ENCODE measurements at places on chromosomes 4 and X.
A peak's percentile ranks its signal among the peaks of the same experiment; 100 is the strongest.

- DNase-seq: no peak
Measured at GRCh38 chr4:28073860-28074555, 1213.4 kb downstream of the STIM2 start.

- DNase-seq: no peak
Measured at GRCh38 chrX:134660627-134661026, 2.4 kb upstream of the PLAC1 start.

- no peak for DNase-seq
Measured at GRCh38 chr4:69831270-69831627, 28.7 kb downstream of the SULT1E1 start.

- DNase-seq: no peak
Measured at GRCh38 chrX:107290019-107290418, 83.6 kb downstream of the DNAAF6 start.

DNA sequence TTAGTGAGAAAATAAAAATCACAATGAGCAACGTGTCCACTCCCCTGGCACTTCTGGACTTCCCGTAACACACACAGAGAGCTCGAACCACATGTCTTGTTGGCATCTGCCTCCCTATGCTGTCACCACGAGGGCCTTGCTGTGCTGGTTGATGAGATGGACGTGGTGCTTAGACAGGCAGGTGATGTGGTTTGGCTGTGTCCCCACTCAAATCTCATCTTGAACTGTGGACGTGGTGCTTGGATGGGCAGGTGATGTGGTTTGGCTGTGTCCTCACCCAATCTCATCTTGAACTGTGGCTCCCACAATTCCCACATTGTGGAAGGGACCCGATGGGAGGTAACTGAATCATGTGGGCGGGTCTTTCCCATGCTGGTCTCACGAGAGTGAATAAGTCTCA, 40.0 kb downstream of the FGFRL1 start:
- no peak for DNase-seq

DNA sequence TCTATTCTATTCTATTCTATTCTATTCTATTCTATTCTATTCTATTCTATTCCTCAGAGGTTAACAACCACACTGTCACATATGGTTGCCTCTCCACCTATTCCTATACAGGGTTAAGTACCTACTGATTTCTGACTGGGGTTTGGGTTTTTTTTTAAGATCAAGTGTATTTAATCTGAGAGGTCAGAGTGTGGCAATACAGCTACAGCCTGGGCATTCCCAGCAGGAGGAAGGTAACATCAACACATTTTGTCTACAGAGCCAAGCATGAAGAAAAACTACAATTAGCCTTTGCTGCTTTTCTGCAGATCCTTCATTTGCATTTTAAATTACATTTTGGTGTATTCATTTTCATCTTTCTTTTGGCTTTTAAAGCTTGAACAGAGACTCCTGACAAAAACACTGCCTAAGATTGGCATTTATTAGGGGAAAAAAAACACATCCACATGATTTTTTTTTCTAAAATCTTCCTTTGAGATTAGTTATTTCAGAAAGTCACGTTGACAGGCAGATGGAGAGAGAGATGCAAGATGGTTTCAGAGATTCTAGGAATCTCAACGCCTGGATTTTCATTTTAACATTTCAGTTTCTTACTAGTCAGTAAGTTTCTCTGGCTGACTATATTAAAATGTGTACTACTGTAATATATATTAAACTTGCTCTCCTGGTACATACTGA, 255.9 kb upstream of the TET2 start:
- no peak for DNase-seq

DNA sequence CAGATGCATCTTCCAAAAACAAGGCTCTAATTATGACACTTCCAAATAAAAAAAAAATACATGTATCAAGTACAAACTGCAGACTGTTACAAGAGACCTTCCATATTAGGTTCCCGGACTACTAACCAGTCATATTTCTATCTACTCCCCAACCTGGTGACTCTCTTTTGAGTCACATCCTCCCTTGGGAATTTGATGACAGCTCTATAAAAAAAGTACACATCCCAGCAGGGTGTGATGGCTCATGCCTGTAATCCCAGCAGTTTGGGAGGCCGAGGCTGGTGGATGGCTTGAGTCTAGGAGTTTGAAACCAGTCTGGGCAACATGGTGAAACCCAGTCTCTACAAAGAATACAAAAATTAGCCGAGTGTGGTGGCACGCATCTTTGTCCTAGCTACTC, 14.9 kb downstream of the RPGR start:
- DNase-seq: no peak

GRCh38 chr4:71841336-71841735, 57.5 kb upstream of the GC start:
- DNase-seq: no peak

DNA sequence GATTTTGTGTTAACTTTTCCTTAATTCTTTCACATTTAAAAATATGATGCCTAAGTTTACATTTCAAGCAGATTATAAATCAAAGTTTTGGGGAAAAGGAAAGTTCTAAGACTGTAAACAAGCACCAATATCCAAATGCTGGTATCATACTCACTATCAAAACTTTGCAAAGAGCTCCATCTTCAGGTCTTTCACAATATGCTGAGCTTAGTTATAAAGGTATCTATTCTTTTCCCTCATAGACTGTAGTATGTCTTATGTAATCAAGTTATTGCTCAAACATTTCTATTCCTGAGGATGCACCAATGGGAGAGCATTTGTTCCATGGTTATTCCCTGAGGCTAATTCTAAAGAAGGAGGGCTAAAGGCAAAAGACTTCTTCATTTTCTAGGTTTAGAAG, 207.9 kb upstream of the FAM241A start:
- DNase-seq: no peak

DNA sequence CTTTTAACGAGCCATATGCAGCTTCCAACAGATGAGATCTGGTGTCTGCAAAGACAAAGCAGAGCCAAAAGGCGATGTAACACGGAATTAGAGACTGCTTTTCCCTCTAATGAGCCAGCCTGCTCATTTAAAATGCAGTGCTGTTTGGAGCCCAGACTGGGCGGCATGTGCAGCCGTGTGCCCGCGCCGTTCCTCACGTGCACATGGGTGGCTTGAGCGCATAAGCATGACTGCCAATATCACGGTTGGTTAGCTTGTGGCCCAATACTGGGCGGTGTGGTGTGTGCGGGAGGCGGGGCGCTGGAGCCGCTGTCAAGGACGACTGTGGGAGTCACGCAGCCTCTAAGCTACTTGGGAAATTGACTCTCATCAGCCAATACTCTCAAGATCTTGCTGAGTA, 87.0 kb upstream of the SCOC start:
- no peak for DNase-seq

DNA sequence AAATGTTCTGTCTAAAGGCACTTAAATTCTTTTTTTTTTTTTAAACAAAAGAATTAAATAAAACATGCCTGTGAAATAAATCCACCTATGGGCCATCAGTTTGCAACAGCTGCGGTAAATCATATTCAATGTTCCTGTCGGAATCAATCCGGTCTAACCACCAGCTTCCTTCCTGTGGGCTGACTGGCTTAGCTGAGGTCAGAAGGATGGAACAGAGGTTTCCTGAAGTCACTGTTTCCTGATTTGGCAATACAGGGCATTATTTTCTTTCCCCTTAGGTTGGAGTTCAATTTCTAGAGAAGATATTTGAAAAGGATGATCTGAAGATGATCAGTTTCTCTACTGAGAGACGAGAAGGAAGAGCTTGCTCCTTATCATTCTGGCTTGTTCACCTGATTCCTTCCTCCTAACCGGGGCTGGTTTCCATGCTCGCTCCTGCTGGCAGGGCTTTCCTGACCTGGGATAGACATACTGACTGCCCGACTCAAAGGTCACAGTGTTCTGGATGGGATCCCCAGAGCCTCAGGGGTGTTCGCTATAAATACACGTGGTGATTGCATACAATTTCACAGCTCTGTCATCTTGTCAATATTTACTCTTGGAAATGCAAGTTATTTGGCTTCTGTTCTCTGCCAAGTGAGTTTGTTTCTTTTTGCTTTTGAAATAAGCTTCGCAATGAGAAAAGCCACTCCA, 21.7 kb downstream of the PDLIM3 start:
- no peak for DNase-seq

DNA sequence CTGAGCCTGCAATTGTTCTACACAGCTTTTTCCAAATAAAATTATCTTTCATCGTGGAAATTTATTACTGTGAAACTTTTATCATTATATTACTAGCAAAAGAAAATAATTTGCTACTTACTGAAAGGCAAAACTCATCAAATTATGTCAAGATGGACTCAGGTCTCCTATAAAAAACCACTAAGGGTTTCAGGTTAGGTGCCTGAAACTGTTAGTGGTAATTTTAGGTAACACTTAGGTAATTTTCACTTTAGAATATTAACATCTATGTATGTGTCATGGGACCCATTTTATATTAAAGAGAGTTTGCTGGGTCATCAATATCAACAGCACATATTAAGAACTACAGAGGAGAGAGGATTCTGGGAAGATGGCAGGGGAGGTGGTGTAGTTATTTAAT, 651.5 kb downstream of the CENPC start:
- DNase-seq: no peak

DNA sequence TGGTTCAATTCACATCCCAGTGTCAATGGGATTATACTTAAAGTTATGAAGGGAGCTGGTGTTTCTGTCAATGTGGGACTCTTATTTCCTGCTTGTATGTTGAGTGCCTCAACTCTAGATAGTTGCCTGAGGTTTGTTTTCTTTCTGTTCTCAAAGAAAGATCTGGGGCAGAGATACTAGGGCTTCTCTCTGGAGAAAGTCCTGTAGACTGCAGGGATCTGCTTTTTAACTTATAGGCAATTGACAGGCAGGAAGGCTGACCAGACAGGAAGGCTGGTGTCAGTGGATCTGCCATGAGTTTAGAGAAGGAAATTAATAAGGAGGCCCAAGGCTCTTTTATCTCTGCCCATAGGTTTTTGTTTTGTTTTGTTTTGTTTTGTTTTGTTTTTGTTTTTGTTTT, 64.0 kb upstream of the PRKX start:
- DNase-seq: no peak

DNA sequence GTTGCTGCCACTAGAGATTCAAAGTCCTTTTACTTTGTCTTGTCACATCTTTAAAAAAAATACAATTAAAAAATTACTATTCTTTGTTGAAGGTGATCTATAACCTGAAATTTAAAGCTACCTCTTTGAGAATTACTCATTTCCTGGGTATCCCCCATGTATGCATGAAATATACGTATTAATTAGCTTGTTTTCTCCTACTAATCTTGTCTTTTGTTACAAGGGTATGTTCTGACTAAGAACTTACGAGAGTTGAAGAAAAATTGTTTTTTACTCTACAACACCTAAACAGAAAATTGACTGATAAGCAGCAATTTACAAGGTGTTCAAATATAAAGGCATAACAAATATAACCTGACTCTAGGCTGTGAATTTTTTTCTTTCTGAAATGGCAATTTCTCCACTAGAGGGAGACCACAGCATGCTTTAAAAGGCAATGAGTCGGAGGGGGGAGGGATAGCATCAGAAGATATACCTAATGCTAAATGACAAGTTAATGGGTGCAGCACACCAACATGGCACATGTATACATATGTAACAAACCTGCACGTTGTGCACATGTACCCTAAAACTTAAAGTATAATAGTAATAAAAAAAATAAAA, 249.6 kb downstream of the OPHN1 start:
- DNase-seq: no peak

GRCh38 chrX:66760651-66761050, 121.8 kb upstream of the EDA2R start:
- no peak for DNase-seq

DNA sequence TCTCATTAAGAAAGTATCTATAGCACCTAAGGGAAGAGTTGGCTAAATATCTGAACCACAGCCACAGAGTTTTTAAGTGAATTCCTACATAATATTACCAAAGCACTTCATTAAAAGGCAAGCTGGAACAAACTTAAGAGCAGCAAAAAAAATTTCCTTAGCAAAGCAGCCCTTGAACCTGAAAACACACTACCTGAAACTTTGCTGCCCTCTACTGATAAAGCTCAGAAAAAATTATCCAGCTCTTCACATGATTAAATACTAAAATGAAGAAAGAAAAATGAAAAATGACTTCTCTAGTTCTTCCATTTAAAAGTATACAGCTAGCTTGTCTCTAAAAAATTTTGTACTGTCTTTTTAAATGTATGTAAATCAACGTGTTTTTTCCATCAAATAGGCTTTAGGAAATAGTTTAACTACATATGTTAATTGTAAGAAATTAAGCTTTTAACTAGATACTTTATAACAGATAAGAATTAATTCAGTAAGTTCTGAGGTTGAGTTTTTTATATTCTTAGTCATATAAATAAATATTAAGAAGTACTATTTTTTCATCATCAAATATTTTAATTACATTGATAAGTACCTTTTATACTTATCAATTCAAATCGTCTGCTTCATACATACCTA, 156.1 kb downstream of the STPG2 start:
- no peak for DNase-seq

- no peak for DNase-seq
Measured at GRCh38 chrX:135973025-135973547, 702 bp downstream of the MMGT1 start.

DNA sequence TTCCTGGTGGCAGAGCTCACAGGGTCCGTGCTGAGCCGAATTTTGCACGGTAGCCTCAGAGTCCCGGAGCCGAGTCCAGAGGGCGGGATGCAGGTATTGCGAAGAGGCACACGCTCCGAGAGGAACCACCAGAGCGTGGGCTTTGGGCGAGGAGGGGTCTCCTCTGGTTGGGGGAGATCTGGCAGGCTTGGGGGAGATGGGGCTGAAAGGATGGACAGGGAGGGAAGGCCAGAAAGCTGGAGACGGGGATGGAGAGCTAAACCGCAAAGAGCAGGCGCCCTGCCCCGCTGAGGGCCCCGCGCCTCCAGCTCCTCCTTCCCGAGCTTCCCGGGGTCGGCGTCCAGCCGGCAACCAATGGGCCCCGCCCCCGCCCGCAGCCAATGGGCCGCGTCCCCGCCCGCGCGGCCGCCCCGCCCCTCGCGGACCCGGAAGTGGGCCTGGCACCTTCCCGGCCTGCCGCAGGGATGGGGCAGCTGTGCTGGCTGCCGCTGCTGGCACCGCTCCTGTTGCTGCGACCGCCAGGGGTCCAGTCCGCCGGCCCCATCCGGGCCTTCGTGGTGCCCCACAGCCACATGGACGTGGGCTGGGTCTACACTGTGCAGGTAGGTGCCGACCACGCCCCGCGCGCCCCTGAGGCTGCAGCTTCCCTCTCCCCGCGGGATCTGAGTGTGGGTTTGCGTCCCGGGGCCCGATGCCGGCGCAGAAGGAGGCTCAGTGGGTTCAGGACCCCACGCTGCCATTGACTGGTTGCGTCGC, at the start of gene MAN2B2:
MAN2B2 (plus strand) TSS at position 443 of the 756 bp plus-strand sequence; CDS start at position 465, 22 bp downstream.
- peak; percentile 75 for DNase-seq

DNA sequence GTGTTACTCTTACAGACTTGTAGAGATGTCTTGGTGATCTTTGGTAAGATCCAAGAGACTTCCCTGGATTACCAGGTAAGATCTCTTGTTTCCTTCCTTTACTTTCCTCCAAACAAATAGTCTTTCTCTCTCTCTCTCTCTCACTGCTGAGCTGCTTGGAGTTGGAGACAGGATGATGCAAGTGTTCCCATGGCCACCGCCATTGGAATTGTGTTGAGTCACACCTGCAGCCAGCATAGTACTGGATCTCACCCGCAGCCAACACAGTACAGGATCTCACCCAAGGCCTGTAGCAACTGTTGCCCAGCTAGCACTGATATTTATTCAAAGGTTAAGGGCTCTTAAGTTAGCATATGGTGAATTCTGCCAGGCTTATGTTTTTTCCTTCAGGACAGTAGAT, 1080.9 kb downstream of the FAT4 start:
- DNase-seq: no peak

GRCh38 chrX:3176439-3176820, 135.2 kb downstream of the ARSF start:
- DNase-seq: no peak
